ENCODE measurements at places on chromosomes 12 and 14.
A peak's percentile ranks its signal among the peaks of the same experiment; 100 is the strongest.

GRCh38 chr14:58872061-58872460, 234.3 kb downstream of the DACT1 start:
- no peak for DNase-seq

DNA sequence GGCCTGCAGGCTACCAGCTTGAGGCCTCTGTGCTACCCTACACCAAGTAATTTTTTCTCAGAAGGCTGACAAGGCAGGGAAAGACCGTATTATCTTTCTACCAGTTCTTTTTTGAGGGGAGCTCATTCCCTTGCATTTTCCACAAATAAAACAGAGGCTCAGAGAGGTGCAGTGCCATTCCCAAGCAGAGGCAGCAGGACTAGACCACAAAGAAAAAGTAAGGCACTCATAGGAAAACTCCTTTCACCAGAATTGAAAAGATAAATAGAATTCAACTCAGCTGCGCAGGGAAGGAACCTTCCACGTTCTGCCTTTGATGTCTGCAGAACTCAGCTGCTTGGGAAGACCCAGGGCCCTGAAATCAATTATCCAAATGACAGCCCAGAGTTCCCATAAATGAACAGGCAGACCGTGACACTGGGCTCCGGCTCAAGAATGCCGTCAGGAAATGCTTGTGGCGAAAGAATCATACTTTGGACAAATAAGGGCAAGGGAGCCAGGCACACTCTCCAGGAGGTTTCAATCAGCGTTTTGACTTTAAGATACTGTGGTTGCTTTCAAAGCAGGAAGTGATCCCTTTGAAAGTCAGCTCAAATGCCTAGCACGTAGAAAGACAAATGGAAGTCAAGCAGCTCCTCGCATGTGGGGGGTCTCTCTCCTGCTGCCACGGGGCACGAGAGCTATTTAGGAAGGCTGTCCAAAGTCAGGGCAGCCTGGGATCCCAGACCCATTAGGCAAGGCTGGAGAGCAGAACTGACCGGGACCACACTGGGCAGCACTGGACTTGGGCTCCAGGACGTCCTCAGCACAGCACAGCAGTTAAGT, 14.0 kb downstream of the KCTD10 start:
- DNase-seq: no peak

- DNase-seq: no peak
Observed at GRCh38 chr12:98896938-98897337, 251.8 kb downstream of the APAF1 start.

GRCh38 chr12:123151457-123152454, 866 bp upstream of the PITPNM2 start:
- no peak for DNase-seq

DNA sequence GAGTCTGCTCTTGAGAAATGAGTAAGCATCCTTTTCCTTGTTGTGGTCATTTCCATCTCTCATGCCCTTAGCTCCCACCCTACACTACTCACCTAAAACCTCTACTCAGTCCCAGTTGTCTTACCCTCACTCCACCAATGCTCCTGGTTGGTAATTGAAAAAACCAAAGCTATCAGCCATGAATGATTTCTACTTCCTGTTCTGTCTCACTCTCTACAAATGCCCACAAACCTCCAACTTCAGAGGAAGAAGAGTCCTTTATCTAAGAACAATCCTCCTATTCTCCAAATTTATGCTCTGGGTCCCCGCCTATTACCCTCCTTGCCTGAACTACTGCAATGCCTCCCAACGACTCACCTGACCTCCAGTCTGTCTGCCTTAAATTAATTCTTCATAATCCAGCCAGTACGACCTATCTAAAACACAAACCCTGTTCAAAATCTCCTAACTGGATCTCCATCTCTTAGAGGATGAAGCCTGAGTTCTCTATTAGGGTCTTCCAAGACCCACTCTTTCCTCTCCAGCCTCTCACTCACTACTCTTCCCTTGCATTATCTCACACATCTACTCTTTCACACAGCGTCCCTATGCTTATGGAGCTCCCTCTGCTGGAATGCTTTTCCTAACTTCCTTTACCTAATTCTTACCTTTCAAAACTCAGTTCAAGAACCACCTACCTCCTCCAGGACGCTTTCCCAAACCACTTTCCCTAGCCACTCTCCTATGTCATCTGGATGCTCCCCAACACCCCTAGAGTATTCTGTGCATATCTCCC, 2.2 kb downstream of the DHRS1 start:
- DNase-seq: no peak

- DNase-seq: no peak
Observed at GRCh38 chr12:44889926-44890325, 13.8 kb upstream of the NELL2 start.

DNA sequence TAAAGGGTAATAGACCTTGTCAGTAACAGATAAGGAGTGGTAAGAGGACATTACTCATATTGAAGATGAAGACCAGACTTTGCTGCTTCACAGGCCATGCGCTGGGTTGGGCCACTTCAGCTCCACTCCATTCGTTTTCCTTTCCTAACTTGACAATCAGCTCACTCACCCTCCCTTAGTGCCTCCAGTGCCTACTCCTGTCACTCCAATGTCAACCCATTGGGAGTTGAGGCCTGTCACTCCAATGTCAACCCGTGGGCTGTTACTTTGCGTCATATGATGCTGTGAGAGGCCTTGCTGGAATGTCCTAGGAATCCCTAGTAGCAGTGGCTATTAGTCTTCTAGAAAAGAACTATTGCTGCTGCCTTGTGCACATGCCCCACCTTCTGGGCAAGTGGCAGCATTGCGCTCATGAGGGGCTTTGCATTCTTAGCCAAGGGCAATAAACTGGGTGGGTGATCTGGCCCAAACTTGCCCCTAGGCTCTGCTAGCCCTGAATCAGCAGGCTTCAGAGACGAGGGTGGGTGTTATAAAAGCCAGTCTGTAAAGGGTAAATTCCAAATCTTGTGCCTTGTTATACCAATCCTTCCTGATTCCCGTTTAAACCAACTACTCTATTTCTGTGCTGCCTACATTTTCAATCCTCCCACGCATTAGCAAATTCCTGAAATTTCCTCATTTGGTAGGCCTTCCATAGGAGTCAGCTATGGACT, 36.1 kb downstream of the BAZ2A start:
- peak; percentile 57 for DNase-seq

- no peak for DNase-seq
Observed at GRCh38 chr12:114626-115211, 48.2 kb downstream of the IQSEC3 start.

GRCh38 chr14:99686557-99687283, 2.6 kb downstream of the CYP46A1 start:
- DNase-seq: no peak

DNA sequence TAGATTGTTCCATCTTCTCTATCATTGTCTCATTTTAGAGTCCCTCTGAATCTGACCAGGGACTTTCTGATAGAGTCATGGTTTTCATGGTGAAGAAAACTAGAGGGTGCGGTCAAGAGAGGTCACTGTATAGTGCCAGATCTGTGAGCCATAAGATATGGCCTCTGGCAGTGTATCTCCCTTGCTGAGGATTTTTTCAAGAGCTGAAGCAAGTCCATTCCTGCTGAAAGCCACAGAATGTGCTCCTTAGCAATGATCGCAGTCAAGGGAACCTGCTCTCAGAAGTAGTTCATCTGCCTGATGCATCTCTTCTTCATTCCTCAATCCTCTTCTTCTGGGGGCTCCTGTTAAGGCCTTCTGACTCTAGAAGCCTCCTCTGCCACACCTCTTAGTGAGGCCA, 405.2 kb downstream of the EGLN3 start:
- no peak for DNase-seq

DNA sequence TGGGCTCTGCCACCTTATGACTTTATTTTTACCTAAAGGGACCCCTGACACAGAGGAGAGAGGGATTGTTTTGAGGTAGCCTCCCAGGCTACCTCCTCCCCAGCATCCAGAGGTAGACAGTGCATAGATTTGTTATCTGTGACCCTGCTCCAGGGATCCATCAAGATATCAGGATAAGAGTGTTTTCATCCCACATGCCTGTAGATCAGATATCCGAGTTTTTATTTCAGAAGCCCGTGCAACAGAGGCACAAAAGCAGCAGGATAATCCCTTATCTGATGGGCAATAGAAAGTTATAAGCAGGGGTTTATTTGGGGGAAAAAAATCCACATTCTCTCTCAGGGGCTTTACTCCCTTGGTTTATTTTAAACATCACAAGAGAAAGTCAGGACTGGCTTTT, 117.0 kb upstream of the RPH3A start:
- DNase-seq: no peak

DNA sequence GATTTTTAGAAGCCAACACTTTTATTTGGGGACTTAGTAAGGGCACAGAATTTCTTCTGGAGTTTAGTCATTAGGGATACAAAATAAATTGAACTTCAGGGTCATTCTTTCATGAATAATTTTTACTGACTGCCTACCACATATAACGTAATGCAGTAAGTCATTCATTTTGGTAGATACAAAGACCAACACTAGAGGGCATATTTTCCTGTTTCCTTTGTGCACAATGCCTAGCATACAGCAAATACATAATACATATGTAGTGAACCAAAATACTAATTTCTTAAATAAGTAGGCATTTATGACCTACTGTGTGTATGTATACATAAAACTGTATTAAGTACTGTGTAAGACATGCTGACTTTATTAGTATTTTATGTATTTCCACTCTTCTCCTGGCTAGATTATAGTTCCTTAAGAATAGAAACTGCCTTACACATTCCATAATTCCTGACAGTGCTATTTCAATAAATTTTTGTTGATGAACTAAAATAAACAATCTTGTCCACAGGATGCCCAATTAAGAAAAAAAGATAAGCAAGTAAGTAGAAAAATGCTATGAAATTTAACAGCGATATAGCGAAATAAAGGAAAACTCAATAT, 47.9 kb downstream of the PPP1R12A start:
- DNase-seq: peak; percentile 37

Data from NCI-H1436 (cell line).